ENCODE measurements at places on chromosomes 12 and 14. TPM values are rescaled to one million over a fixed set of nuclear protein-coding genes. Genes with fewer than 3 reads are reported as not detected.

GPR68 gene
- 1.3 TPM for total RNA-seq

IFI27L1 gene
- 8.9 TPM for total RNA-seq

KRT6A gene
- total RNA-seq: not detected

OAS3 gene
- total RNA-seq: 3.9 TPM

CCDC197 gene
- total RNA-seq: not detected

GPR162 gene
- total RNA-seq: 2.6 TPM

MVK gene
- 100 TPM for total RNA-seq

MYF6 gene
- not detected for total RNA-seq

HOXC12 gene
- total RNA-seq: not detected

RTL1 gene
- total RNA-seq: not detected

RNF212B gene
- total RNA-seq: not detected

LRRC10 gene
- not detected for total RNA-seq

CACNB3 gene
- 16.1 TPM for total RNA-seq

PMEL gene
- 0.82 TPM for total RNA-seq

PIWIL1 gene
- not detected for total RNA-seq

FITM1 gene
- not detected for total RNA-seq

IL23A gene
- total RNA-seq: not detected

NOPCHAP1 gene
- total RNA-seq: 4.0 TPM

OTOGL gene
- 0.16 TPM for total RNA-seq

SERPINA4 gene
- not detected for total RNA-seq

PRB3 gene
- not detected for total RNA-seq

ZNF26 gene
- total RNA-seq: 27.6 TPM

JAG2 gene
- total RNA-seq: 0.63 TPM

TXNDC16 gene
- 9.4 TPM for total RNA-seq

ABCD2 gene
- 0.25 TPM for total RNA-seq

ART4 gene
- total RNA-seq: 0.36 TPM

ETFBKMT gene
- total RNA-seq: 6.2 TPM

KRT73 gene
- not detected for total RNA-seq

RD3L gene
- not detected for total RNA-seq

GALNT9 gene
- 0.49 TPM for total RNA-seq

PTPN6 gene
- not detected for total RNA-seq

ST8SIA1 gene
- 4.6 TPM for total RNA-seq
